ENCODE measurements at places on chromosomes 16 and 17. TPM values are rescaled to one million over a fixed set of nuclear protein-coding genes. Genes with fewer than 3 reads are reported as not detected.

Gene SMPD3
- total RNA-seq = 0.31 TPM

Gene CDT1
- total RNA-seq = 28.0 TPM

Gene NT5M
- 11.6 TPM for total RNA-seq

Gene ZNF469
- total RNA-seq = 13.0 TPM

Gene PDE6G
- total RNA-seq = 1.5 TPM

Gene CCL18
- total RNA-seq = not detected

Gene OR1A1
- not detected for total RNA-seq

Gene TOM1L1
- 43.7 TPM for total RNA-seq

Gene SYCE1L
- 8.4 TPM for total RNA-seq

Gene CACNG1
- total RNA-seq = 0.25 TPM

Gene MYH13
- not detected for total RNA-seq

All from A549 treated with CORT108297 at 1 μM for 4 hours (cell line).